COLO829 (cell line): ENCODE measurements at places on chromosomes 7 and 10.

DNA sequence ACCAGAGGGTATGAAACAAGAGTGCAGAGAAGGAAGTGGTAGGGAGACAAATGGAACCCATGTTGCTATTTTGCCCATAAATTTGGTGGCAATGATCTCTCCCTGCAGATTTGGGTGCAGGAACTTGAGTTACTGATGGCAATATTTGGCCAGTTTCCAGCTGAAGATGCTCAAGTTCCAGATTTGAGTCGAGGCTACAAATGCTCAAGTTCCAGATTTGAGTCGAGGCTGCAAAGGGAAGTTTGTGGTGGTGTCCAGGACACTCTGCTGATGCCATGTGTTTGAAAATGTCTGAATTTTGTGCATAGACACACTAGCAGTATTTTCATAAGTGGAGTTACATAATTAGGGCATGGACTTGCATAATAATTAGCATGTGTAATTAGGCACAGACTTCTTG is 40.8 kb downstream of the TBXAS1 start:
- DNase-seq, result no peak

DNA sequence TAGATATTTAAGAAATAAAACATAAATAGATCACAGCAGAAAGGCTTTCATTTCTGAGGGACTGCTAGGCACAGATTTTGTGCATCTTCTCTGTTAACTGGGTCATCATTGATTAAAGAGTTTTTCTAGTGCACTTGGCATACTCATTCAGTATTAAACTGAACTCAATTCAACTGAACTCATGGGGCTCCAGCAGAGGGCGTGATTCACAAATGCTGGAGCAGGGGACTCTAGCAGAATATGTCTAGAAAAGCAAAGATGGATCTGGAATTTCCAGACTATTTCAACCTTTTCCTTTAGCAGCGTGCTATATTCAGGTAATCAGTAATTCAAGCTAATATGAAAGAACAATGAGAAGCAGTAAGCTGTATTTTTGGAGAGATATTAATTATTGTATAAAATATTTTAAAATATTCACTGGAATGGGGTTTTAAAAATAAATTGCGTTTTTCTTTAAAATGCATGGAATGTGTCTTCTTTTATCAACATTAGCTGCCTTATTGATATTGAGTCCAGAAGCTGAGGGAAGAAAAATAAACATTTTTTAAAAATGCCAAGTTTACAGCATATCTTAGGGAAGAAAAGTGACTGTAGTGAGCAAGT is 296.8 kb upstream of the CACNA2D1 start:
- peak; percentile 30 for DNase-seq

DNA sequence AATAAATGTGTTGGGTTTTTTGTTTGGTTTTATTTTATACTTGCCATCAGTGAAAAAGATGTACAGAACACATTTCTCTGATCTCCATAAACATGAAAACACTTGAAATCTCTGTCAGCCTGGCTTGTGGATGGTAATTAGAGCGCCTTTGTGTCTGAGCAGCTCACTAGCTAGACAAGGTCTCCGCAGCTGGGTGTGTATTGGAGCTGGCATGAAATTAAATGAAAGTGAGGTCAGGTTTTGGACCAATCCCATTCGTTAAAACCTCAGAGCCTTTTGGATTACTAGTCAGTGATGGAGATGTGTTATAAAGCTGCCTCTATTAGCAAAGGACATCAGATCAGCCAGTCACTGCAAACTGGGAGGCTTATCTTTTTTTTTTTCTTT is 2.7 kb downstream of the FRAT1 start:
- no peak for DNase-seq

GRCh38 chr10:7477538-7478334 is 66.9 kb upstream of the SFMBT2 start:
- no peak for DNase-seq
